Activated CD8-positive, alpha-beta memory T cell treated with anti-CD3 and anti-CD28 coated beads for 24 hours (primary cell): ENCODE measurements at places on chromosomes 3 and 15.

DNA sequence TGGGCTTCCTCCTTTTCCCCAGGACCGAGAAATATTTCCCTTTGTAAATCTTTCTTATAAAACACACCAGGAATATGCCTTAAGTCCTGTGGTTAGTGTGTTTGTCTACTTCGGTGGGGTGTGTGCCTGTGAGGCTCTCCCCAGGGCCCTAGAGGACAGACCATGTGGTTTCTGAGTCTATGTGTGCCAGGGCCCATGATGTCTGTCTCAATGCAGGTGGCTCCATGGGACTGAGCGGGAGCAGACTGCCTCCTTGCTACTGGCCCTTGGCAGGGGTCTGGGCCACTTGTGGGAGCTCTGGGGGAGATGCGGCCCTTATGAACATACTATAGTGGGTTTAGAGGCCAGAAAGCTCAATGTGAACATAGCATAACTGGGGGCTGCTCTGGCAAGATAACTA, 37.6 kb downstream of the SCN5A start:
- no peak for DNase-seq

- DNase-seq, result no peak
Measured at GRCh38 chr3:192413461-192413860, 313.9 kb downstream of the FGF12 start.

- DNase-seq, result no peak
Measured at GRCh38 chr3:188734395-188734794, 437.4 kb upstream of the TPRG1 start.

DNA sequence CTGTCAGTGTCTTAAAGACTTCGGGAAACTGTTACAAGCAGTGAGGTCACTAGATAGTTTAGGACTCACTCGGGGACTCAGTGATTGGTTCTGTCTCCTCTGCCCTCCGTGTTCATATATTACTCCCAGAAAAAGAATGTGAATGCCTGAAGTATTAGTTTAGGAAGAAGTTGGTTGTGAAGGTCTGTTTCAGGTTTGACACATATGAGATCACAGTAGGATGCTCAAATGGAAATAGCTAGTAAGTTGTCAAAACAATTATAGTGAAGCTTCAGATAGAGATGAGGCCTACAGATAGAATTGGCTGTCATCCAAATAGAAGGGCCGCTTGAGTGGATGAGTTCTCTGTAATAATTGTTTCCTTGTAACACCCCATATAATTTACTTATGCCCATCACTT, 172.6 kb downstream of the PLCL2 start:
- no peak for DNase-seq

- no peak for DNase-seq
Measured at GRCh38 chr3:172137287-172138192, 98.2 kb downstream of the FNDC3B start.

GRCh38 chr15:90629217-90629616, 87.9 kb upstream of the BLM start:
- no peak for DNase-seq

DNA sequence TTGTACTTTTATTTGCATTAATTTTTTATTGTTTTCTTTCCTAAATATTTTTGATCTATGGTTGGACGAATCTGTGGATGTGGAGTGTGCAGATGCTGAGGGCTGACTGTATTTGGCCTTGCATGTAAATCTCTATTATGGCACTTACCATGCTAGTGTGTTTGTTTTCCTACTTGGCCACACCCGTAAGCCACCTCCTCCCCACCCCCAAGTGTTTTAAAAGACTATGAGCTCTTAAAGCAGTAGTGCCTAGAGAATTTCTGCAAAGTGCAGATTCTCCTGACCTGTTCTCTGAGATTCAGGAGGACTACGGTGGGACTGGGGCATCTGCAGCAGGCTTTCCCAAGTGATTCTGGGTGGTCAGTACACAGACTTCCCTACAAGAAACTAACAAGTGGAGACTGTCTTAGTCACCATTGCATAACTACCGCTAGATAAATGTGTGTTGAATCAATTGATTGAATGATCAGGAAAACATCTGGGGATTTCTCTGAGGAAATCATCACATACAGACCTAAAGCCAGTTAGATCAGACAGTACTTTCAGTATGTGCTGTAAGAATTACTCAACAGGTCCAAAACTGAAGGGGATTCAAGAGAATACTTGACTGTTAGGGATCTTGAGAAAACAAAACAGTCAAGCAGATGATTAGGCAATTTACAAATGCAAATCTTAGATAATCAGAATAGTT, 6.2 kb upstream of the TIPARP start:
- DNase-seq, result no peak

DNA sequence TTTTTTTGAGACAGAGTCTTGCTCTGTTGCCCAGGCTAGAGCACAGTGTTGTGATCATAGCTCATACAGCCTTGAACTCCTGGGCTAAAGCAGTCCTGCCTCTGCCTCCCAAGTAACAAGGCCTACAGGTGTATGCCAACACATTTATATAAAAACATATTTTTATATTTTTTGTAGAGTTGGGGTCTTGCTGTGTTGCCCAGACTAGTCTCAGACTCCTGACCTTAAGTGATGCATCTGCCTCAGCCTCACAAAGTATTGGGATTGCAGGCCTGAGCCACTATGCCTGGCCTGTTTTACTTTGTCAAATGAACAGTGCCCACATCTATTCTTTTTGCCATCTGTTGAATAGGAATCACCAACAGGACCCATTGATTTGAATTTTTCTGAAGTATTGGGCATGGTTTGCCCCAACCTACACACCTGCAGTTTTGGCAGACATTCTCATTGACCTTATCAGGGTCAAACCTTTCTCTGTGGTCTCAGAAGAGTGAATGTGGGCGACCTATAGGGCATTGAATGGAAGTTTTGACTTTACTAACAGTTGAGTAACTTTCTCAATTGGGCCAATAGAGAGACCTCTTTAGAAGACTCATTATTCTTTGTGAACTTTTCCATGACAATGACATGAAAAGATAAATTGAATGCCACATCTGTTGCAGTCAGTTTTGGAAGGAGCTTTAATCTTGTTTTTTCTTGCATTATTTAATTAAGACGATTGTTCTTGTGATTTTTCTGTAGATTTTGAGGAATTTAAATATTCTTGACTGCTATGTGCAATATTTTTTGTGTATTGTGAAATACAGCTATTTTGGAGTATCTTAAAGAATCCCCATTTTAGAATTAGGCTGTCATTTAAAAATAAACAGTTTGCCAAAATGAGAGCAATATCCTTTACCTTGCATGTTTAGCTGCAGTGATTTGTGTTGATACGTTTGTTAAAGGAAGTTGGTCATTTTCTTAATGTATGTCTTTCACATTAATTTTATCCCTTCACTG, 2.7 kb downstream of the IREB2 start:
- no peak for DNase-seq

- DNase-seq, result no peak
Measured at GRCh38 chr3:25692341-25692740, 27.6 kb upstream of the TOP2B start.

- no peak for DNase-seq
Measured at GRCh38 chr3:107976202-107976800, 114.5 kb downstream of the CD47 start.

- no peak for DNase-seq
Measured at GRCh38 chr15:84671211-84671610, 13.2 kb upstream of the NMB start.

- DNase-seq, result no peak
Measured at GRCh38 chr3:6022621-6023020, 835.1 kb downstream of the EDEM1 start.

DNA sequence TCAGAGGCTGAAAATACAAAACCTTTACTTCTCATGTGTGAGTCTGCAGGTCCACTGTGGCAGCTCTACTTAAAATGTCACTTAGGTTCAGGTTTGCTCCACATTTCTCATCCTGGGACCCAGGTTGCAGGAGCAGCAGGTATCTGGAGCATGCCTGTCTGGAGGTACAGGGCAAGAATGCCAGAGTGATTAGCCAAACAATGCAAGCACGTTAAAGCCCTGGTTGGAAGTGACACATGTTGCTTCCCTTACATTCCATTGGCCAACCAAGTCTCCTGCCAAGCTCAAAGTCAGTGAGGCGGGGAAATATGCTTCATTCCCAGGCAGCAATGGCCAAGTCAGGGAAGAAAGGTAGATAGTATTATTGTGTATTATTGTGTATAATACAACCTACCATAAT, 76.8 kb upstream of the ARL6 start:
- no peak for DNase-seq

GRCh38 chr3:170079536-170080165, 41.9 kb downstream of the GPR160 start:
- no peak for DNase-seq

DNA sequence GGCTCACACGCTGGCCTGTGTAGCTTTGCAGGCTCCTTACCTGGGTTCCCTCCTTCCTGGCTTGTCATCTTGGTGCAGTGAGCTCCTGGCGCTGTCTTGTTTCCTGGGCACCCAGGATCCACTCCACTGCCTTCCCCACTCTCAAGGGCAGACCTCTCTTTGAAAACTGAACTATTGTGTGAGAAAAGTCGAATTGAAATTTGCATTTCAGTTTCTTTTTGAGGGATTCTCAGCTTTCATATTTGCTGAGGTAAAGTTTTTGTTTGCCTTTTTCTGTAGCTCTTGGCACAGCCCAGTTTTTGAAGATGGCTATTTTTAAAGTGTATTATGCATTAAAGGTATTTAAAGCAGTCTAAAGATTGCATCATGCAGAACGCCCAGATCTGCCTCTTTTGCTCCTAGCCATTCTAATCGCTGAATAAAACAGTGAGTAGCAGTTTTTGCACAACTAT, 70.1 kb downstream of the CCK start:
- no peak for DNase-seq

GRCh38 chr3:142209655-142210054, 15.7 kb downstream of the GK5 start:
- DNase-seq, result no peak

DNA sequence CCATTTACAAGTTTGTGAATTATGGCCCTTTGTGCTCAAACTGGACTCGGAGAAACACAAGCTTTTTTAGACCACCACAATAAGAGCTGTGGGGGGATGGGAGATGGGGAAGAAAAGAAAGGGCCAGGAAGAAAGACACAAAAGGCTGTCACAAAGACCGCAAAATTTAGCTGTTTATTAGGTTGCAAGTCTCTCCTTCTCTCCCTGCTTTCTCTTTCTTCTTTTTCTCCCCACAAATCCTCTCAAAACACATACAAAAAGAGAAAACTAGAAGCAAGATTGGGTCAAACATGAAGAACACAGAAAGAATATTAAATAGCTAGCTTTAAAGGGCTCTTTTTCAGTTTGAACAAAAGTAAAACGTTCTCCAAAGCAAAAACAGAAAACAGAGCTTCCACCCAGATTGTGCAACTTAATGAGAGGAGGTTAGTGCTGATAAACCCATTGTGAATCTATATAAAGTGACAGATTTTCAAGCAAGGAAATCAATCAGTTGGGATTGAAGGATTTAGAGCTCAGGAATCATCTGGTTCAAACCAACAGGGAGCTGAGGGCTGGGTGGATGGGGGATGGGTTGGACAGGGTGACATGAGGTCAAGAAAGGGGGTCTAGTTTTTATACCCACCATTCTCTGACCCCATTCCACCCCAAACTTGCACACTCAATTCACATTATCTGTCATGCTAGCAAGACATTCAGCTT, 87.3 kb downstream of the DHX30 start:
- DNase-seq, result no peak

DNA sequence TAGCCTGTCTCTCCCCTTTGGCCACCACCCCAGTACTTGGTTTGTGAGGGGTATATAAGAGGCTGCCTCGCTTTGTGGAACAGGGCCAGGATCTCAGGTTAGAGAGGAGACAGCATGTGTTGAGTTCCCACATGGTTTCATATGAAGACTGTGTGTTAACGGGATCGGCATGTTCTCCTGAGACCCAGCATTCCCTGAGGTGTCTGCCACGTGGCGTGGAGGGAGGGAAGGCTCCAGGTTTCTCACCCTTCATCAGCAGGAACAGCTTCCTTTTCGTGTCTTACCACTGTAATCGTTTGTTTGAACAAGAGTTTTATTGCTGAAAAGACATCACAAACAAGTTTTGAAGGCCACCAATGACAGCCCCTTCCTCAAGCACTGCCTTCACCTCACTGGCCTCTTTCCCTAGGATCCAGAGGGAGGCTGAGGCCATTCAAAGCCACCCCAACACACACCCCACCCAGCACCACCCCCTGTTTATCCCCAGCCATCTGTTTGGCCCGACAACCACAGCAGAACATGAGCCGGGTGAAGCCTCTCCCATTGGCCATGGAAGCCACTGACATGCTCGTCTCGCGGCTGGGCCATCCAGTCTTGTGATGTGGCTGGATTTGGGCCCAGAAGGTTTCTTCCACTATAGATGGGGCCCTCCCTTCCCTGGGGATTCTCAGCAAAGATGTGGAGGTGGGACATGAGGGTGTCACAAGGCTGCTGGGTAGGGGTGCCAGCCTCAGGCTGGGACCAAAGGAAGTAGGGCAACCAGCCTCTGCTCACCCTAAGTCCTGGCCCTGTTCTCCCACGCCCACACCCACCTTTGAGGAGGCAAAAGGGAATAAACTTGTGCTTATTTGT, 10.0 kb downstream of the BHLHE40 start:
- peak; percentile 52 for DNase-seq

DNA sequence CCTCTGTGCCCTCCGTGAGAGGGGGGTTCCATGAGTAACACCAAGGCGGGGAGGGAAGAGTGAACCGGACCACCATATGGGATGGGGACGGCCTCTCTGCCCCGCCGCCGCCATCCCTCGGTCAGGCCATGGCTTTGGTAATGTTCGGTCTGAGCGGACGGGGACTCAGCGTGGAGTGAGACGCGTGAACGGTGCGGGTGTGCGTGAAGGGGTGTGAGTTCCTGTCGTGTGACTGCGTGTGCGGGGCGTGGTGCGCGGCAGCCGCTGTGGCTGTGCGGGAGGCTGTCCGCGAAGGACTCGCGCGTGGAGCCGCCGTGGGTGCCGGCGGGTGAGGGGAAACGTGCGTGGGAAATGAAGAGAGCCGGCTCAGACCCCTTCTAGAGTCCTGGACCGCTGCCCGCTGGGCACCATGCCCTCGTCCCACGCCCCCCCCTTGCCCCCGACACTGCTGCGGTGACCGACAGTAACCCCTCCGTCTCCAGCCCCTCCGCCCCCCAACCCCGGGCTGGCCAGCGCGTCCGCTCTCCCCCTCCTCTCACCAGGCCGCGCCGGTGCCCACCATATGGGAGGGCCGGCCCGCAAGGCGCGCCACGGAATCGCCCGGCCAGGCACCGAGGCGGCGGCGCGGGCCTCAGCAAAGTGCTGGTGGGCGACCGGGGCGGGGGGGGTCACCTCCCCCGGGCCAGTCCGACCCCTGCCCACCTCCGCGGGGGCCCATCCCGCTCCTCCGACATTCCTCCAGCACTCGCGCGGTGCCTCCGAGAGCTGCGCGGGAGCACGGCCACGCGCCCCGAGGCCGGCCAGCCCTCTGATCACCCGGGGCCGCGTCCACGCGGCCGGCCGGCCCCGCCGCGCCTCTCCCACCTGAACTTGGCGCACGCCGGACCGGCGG, 589 bp downstream of the KLF15 start:
- peak; percentile 60 for DNase-seq

DNA sequence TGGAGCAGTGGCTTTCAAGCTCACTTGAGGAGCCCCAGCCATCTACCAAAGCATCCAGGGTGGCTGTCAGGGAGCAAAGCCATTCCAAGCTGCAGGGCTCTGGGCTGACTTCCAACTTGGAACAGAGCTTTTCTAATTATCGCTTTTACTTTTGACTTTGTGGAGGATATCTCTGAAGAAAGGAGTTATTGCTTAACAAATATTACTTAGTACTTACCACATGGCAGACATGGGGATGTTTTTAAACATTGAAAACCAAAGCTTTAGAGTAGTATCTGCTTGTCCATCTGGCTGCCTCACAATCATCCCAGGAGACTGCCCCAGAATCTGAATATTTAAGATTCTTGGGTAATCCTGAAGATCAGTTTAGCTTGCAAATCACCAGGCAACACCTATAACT, 8.9 kb downstream of the TAGLN3 start:
- DNase-seq, result no peak
